ENCODE measurements at places on chromosomes 1 and 21.

DNA sequence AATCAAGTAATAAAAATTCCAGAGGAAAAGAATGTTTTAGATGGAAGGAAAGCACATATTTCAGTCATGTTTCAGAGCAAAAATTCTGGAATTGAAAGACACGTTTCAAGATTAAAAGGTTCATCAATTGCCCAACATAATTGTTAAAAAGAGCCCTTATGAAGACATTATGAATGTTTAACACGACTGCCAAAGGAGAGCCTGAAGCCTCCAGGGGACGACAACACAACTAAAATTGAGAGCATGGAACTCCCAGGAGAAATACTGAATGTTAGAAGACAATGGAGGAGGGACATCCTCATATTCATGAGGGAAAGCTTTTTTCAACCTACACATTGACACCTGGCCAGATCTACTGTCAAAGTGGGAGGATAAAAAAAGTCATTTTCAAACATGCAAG is 16.0 kb downstream of the OR2T11 start:
- no peak for DNase-seq

DNA sequence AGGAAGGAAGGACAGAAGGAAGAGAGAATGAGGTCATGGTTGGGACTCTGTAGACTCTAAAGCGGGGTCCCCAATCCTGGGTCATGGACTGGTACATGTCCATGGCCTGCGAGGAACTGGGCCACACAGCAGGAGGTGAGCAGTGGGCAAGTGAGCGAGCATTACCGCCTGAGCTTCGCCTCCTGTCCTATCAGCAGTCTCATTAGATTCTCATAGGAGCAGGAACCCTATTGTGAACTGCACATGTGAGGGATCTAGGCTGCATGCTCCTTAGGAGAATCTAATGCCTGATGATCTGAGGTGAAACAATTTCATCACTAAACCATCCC is 128.9 kb downstream of the TRABD2B start:
- DNase-seq = no peak

DNA sequence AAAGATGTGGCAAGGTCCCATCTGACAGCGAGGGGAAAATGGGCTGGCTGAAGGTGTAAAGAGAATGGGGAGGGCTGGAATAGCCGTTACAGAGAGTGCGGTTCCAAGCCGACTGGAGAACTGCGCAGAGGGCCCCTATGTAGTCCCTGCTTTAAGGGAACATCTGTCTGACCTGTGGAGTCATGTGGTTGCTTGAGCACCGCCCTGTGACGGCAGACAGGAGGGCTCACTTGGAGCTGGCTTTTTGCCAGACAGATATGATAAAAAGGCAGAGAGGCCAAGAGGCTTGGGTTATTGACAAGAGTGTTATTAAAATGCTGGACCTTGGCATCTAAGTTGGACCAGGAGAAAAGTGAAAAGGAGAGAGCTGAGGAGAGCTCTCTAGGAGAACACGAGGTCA is 5.9 kb upstream of the PTPRF start:
- no peak for DNase-seq

GRCh38 chr1:109892561-109893368 is 17.9 kb upstream of the CSF1 start:
- no peak for DNase-seq

DNA sequence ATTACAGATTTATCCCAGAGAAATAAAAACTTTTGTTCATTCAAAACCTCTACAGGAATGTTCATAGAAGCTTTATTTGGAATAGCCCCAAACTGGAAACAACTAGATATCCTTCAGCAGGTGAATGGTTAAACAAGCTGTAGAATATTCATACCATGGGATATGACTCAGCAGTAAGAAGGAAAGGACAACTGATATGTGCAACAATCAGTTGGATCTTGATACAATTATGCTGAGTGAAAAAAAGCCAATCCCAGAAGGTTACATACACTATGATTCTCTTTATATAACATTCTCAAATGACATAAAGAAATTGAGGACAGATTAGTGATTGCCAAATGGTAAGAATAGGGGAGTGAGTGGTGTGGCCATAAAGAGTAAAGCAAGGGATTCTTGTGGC is 376.7 kb downstream of the S1PR1 start:
- DNase-seq = no peak

DNA sequence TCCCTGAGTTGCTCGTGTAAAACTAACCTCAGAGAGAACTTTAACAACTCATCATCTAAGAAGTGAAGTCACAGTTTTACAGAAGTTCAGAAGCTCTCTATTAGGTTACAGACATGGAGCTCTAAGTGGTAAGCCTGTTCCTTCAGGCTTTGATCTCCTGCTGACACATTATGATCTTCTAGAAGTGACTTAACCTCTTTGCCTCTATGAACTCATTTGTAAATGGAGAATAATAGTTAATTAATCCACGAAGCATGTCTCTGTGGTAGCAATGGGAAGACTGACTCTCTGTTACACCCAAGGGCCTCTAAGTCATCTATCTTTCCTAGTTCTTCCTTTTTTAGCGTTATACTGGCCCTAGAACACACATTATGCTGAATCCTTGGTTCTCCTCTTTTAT is 157.9 kb upstream of the NRIP1 start:
- DNase-seq = no peak

DNA sequence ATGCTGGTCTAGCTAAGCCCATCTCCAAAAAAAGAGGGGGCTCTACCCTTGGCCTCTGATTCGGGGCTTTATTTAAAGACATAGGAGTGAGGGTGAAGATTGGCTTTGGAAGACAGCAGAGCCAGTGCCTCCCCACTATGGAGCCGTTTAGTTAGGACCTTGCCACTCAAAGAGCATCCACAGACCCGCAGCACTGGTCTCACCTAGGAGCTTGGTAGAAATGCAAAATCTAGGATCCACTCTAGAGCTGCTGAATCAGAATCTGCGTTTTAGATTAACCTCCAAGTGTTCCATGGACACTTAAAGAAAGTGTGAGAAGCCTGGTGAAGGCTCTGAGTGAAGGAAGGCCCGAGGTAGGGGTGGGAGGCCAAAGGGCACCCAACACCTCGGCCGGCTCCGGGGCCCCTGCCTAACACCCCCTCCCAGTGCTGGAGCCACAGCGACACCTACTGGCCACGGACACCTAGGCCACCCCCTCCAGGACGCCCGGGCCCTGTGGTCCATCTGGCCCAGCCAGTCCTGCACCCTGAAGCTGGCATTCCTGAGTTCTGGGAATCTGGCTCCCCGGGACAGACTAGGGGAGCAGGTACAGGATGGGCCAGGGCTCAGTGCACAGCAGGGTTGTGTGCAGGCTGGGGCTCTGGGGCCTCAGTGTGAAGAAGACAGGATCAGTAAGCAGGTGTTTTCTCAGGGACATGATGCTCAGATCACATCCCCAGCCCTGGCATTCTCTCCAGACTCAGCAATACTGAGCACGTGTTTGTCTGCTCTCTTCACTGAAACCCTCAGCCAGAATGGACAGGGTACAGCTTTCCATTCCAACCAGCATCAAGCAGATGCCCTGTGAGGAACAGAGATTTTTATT is 79.2 kb downstream of the TMEM53 start:
- no peak for DNase-seq

DNA sequence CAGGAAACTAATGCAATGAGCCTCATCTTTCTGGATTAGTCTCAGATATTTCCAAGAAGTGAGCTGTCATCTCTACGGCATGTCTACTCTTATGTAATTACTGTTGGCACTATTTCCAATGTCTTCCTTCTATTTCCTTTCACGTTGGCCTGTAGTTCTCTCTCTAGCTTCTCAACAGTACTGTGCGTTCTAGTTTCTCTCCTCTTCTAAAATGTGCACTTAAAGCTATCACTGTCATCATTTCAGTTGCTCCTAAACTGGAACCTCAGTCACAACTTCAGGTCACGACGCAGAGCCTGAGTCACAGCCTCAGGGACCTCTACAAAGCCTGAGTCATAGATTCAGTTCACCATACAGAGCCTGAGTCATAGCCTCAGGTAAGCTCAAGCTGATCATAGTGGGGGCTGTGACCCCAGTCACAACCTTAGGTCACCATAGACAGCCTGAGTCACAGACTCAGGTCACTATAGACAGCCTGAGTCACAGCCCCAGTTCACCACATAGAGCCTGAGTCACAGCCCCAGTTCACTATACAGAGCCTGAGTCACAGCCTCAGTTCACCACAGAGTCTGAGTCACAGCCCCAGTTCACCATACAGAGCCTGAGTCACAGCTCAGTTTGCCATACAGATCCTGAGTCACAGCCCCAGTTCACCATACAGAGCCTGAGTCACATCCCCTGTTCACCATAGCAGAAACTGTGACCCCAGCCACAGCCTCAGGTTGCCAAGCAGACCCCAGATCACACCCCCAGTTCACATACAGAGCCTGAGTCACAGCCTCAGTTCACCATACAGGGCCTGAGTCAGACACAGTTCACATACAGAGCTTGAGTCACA is 13.0 kb downstream of the WNT9A start:
- DNase-seq = peak; percentile 23

- no peak for DNase-seq
Measured at GRCh38 chr1:116833718-116834117, 76.0 kb upstream of the PTGFRN start.

DNA sequence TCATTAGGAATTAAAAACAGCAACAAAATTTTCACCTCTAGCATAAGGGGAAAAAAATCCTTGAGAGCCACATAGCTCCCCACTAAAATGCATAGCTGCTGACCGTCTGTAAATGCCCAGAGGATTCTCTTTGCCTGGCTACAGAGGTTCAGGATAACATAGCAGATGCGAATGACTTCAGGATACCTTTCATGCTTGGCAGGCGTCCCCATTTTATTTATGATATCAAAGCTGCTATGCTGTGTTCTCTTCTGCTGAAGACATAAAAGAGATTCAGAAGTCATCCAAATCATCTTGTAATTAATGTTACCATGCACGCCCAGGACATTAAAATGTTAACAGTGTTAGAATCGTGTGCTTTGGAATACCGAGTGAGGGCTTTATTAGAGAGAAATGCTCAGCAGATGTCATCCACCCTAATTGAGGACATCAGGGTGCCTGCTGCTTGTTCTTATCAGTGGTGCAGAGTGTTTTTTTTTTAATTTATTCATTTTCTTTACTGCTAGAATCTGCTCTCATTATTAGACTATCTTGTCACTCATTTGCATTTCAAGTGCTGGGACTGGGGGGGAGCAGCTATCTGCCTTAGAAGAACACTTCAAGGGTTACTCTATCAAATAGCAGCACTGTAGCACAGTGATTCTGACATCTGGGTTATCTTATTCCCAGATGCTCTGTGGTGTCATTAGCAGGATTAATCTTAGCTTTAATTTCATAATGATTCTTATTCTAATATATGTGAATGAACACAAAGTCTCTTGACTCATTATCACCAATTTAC is 139.5 kb downstream of the ZNF326 start:
- no peak for DNase-seq

GRCh38 chr1:30425046-30425445 is 298.3 kb downstream of the MATN1 start:
- DNase-seq = no peak

DNA sequence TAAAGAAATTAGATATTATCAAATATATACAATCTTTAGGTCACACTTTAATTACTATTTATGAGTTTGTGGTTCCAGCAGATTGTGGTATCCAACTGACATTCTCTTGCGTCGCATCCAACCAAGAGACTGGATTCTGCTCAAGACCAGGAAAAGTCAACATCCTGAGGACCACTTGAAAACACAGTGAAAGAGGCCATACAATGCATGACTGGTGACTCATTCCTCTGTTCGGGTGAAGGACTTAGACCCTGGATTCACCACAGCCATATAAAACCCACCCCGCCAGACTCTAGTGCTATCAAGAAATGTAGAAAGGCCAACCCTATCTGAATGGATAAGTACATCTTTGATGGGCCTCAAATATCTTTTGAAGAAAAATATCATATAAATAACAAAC is 14.5 kb upstream of the CFHR4 start:
- DNase-seq = no peak

DNA sequence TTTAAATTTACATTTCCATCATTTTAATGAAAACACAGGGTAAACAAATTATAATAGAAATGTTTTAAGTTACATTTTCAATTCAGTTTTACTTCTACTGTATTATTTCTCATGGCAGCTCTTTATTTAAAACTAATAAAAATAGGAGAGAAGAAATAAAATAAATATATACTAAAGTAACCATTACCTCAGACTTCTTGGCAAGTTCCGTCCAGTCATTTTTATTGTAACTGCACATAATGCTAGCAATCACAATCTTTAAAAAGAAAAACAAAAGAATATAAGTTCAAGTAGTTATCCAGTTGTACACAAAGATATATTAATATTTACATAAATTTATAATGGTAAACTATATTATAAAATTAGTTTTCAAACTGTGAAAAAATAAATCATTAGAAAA is 538.6 kb downstream of the DPYD start:
- DNase-seq = no peak

- peak; percentile 21 for DNase-seq
Measured at GRCh38 chr1:26190373-26190987, at the start of gene CATSPER4. CATSPER4 (plus strand) TSS chr1:26190602; CDS start chr1:26190628, 26 bp downstream.

GRCh38 chr21:38948377-38949069 is 142.8 kb downstream of the ETS2 start:
- no peak for DNase-seq

- peak; percentile 3 for DNase-seq
Measured at GRCh38 chr1:218163371-218163770, 121.7 kb upstream of the RRP15 start.

- DNase-seq = no peak
Measured at GRCh38 chr1:26064553-26064952, 2.9 kb downstream of the TRIM63 start.

GRCh38 chr1:216822480-216822879 is 99.3 kb upstream of the ESRRG start:
- no peak for DNase-seq

GRCh38 chr1:205030241-205030640 is 12.8 kb upstream of the CNTN2 start:
- no peak for DNase-seq

- no peak for DNase-seq
Measured at GRCh38 chr1:93446837-93447451, 974 bp upstream of the FNBP1L start.

DNA sequence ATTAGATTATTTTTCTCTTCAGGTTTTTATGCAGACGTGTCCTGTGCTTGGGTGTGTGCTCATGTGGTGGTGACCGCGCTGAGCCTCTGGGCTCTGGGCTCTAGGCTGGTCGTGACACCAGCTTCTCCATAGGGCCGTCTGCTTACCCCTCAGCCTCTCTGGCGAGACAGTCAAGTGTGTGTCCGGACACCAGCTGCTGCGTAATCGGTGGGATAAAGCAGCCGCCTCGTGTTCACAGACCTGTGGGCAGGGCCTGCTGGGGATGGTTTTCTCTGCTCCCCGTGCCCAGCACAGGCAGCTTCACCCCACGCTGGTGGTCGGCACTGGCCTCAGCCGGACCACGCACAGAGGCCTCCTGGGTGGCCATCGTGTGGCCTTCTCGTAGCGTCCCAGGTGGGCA is 33.6 kb upstream of the DIP2A start:
- DNase-seq = no peak

DNA sequence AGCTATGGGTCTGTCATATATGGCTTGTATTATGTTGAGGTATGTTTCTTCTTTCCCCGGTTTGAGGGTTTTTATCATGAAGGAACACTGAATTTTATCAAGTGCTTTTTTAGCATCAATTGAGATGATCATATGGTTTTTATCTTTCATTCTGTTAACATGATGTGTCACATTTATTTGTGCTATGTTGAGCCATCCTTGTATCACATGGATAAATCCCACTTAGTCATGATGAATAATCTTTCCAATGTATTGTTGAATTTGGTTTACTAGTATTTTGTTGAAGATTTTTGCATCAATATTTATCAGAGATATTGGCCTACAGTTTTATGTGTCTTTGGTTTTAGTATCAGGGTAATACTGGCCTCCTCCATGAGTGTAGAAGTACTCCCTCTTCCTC is 61.7 kb downstream of the GPR137B start:
- peak; percentile 28 for DNase-seq

GRCh38 chr1:119556423-119556822 is 49.4 kb downstream of the HSD3B1 start:
- DNase-seq = no peak

GRCh38 chr1:212595787-212596714 is 12.5 kb upstream of the ATF3 start:
- DNase-seq = peak; percentile 83
